GF-D8 (cell line): ENCODE measurements at places on chromosomes 16 and 17.
A peak's percentile ranks its signal among the peaks of the same experiment; 100 is the strongest.

DNA sequence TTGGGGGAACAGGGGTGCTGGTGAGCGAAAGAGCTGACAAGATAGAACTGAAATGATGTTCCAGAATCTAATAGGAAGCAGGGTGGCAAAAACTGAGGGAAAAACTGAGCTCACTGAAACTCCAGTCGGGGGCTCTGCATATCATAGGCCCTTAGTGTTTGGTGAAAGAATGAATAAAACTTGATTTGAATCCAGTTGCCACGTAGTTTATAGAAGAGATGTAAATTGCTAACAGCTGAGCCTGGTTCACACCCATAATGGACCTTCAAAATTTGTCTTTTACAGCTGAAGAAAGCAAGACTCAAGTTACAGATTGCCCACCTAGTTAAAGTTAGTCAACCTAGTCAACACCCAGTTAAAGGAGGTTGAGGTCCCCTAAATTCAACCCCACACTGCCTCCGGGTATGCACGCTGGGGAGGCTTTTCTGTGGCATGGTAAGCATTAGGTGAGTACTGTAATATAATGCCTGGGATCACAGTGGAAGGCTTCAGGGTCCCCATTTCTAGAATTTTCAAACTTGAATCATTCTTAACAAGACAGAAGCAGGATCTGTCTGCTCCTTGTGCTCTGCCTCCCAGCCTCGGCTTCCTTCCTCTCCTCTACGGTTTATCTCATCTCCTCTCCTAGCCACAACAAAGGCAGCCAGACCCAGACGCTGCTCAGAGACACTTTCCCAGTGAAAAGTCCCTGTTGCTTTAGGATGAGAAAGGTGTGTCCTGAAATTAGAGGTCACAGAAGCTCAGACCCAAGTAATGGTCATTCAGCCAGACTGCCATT lies 26.9 kb upstream of the SUPT4H1 start:
- DNase-seq: no peak

DNA sequence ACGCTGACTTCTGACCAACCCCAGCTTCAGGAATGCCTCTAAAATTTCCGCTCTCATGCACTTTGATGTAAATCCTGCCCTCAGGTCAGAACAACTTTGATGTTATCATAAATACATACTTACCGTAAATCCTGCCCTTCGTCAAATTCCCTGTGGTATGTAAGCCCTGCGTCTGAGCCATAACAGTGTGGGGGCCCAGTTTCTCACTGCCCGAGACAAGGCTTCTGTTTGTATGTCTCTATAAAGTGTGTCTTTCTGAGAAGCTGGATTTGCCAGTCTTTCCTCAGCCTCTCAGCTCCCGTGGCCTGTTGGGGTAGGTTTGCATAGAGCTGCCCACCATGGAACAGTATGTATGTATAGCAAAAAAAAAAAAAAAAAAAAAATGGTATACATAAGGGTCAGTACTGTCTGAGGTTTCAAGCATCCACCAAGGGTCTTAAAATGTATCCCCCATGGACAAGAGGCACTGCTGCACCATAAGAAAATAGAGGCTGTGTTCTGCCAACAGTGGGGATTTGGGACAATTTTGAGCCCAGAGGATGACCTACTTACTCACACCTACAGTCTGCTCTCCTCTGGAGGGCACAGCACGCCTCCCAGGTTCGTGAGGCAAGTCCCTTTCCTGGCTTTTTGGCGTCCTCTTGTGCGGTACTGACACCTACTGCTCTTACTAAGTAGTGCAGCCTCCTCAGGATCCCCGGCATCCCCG lies 17.5 kb downstream of the PRMT7 start:
- peak; percentile 48 for DNase-seq

- no peak for DNase-seq
These were observed 1.5 kb downstream of the THOC6 start for GRCh38 chr16:3025032-3026002.

- no peak for DNase-seq
These were observed 33.8 kb upstream of the USP43 start for GRCh38 chr17:9611557-9611956.

DNA sequence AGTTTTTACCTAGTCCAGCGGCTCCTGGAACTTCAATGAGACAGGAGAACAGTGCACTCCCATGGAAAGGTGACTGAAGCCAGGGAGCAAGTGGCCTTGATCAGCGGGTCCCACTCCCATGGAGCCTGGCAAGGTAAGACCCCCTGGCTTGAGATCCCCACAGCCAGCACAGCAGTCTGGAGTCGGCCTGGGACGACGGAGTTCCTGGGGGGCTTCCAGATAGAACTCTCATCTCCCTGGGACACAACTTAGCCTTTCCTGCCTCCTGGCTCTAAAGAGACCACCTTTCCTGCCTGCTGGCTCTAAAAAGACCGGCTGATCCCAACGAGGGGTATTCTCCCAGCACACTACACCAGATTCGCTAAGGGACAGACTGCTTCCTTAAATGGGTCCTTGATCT lies 1279.0 kb upstream of the GOT2 start:
- DNase-seq: no peak

- DNase-seq: no peak
These were observed 17.1 kb downstream of the ANKFY1 start for GRCh38 chr17:4246674-4247073.

GRCh38 chr17:12737740-12738469 lies 51.4 kb upstream of the ARHGAP44 start:
- no peak for DNase-seq

GRCh38 chr16:53417011-53417410 lies 17.3 kb upstream of the RBL2 start:
- peak; percentile 25 for DNase-seq

GRCh38 chr17:4735876-4736651 lies 3.6 kb upstream of the ZMYND15 start:
- no peak for DNase-seq

DNA sequence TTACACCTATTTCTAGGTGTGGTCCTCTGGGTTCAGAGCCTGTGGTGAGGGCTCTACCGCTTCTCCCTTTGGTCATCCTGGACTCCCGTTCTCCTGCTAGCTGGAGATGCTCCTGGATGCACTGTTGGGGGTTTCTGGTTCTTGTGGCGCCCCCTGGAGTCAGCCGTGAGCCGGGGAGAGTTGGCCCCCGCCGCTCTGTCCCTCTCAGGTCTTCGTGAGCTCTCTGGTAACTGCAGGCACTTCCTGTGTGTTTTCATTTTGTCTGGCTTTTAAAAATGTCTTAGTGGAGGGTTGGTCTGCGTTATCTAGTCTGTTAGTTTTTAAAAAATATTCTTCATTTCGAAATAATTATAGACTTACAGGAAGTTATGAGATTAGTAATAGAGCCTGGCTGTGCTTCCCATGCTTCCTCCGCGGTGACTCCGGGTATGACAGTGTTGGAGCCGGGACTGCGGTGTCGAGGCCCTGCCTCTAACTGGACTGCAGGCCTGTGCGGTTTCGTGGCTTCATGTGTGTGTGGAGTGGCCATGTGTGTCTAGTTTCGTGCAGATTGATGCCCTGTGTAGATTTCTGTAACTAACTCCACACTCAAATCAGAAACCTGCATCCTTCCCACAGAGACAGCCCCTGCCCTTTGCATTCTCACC lies 78.0 kb upstream of the ZNF750 start:
- no peak for DNase-seq

- no peak for DNase-seq
These were observed 39.8 kb downstream of the C17orf67 start for GRCh38 chr17:56793957-56794356.

DNA sequence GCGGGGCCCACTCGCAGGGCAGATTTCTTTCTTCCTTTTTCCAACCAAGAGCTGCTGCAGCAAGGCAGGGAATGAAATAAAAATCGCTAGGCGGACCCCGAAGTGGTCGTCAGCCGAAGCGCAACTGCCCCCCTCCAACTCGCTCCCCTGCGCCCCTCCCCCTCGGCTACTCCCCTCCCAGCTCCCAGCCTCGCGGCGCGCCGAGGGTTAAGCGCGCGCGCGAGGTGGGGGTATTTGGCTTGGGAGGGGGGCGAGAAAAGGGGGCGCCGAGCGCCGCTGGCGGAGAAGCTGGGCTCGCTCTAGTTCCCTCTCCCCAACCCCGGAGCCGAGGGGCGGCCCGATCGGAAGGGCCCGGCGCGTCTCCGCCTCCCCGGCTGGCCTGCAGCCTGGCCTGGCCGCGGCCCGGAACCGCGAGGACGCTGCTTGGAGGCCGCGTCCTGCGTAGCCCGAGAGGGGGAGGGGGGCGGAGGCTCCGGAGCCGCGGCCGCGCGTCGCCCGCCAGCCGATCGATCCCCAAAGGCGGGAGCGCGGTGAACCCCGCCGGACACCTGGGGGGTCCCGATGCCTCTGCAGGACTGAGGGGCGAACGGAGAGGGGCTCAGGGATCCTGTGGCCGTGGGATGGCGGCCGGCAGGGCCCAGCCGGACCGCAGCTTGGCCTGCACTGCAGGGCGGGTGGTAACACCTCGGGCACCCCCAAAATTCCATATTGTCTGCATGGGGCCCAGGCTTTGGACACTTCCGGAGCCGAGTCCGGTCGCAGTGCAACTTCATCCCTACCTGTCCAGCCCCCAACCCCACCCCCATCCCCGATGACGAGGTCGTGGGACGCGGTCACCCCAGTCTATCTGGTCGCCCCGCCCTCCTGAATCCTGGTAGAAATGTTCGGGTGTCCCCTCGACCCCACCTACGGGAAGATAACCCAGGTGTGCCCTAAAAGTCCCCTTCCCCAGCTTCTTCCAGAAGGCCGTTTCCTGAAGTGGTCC lies 4.9 kb upstream of the CBX4 start:
- DNase-seq: no peak

DNA sequence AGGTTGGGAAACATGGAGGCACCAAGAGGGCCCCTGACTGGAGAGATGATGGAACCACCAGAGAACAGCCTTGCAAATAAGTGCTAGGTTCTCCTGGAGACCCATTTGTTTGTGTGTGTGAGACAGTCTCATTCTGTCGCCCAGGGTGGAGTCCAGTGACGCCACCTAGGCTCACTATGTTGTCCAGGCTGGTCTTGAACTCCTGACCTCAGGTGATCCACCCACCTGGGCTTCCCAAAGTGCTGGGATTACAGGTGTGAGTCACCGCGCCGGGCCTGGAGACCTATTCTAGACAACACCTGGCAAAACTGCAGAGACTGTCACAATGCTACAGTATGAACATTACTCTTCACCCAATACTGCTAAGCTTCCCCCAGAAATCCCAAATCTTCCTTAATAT lies 1.5 kb downstream of the NPLOC4 start:
- DNase-seq: no peak

DNA sequence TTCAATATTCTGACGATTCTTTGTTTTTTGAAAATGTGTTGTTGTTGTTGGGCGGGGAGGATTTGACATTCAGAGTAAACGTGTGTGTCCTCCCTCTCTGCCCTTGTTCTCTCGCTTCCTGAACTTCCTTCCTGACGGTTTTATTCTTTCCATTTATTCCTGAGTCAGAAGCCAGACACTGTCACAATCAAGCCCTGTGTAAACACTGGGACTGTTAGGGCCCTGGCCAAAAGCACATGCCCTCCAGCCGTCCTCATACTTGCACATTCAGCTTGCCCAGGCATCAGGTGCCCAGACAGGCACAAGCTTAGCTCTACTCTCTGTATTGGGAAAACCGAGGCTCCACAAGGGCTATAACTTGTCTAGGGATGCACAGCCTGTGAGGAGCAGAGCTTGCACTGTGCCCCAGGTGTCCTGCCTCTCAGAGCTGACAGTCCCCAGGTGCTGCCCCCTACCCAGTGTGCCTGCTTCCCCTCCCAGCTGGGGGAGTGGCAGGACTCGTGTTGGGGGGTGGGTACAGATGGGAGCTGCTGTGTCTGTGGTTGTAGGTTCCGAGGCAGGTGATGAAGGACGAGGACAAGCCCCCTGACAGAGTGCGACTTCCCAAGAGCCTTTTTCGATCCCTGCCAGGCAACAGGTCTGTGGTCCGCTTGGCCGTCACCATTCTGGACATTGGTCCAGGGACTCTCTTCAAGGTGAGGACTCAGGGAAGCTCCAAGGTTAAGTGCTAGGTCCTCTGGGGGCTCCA lies 9.7 kb downstream of the ADGRG3 start:
- no peak for DNase-seq

DNA sequence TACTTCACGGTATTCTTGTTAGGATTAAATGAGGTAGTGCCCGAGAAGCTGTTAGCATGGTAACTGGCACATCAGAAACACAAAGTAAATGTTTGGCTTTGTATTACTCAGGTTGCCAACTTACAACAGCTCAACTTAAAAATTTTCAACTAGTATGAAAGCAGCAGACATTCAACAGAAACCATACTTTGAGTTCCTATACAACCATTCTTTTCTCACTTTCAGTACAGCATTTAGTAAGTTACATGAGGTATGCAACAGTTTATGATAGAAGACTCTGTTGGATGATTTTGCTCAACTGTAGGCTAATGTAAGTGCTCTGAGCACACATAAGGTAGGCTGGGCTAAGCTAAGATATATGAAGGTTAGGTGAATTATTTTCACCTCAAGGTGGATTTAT lies 7.7 kb downstream of the CENPN start:
- DNase-seq: no peak

GRCh38 chr16:89422527-89422904 lies 67.8 kb downstream of the ANKRD11 start:
- DNase-seq: no peak

DNA sequence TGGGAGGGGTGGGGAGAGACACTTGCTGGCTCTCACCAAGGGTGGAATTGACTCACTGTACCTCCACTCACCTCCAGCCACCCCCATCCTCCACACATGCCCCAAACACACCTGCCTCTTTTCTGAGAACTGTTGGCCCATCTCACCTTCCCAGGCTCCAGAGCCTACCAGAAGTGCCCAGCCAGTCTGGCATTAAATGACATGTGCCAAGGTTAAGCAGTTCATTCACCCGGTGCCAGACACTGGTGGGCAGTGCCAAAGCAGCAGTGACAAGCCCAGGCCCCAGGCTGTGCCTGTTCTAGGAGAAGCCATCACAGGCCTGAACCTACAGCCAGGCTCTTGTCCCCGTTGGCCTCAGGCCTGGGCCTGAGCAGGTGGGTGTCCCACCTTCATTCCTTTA lies 11.2 kb downstream of the MVP start:
- DNase-seq: no peak

- DNase-seq: no peak
These were observed 1.9 kb downstream of the PHF23 start for GRCh38 chr17:7237266-7237760.

DNA sequence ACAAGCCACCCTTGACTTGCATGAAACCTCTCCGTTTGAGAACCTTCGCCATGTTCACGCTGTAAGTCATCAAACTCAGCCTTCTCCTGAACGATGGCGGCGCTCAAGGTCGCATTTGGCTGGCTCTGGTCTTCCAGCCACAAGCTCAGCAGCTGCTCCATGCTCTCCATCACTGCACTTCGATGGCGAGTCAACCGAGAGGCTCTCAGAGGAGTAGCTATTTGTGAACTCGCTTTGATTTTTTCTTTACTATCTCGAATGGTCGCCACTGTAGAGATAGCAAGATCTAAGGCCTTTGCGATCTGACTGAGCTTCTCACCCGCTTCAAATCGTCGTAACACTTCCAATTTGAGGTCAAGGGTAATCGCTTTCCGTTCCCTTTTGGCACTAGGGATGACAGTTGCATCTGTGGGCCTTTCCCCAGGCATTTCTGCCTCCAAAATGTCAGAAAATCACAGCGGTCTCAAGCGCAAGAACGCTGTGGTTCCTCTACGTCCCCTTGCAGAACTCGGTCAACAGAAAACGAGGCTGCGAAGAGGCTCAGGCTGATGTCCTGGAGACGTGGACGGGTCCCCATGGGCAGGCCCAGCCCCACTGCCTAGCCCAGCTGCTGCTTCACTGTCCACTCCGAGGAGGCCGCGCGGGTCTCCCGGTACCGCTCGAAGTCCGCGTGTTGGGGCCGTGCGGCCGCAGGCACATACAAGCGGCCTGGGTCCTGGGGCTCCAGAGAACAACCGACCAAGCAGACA lies 23.1 kb downstream of the DEF8 start:
- DNase-seq: no peak

GRCh38 chr17:21278450-21279197 lies 5.9 kb upstream of the MAP2K3 start:
- DNase-seq: peak; percentile 32

- no peak for DNase-seq
These were observed 53.6 kb upstream of the TBX2 start for GRCh38 chr17:61345825-61346666.
